ENCODE measurements at places on chromosomes 12 and 14.

DNA sequence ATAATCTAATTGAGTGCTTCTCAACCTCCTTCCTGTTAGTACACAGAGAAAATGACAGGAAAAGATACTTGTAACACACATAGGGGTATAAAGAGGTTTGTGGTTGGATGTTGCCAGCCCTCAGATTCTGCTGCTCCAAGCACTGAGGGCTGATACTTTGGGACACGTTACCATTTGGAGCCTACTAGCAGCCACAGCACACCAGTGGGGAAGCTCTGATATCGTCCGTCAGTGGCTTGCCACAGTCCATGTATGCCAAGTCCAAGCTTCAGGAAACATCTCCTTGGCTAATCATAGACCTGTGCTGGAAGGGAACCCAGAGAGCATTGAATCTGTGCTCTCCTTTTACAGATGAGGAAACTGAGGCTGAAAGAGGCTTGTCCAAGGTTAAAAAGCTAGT, 22.3 kb downstream of the B4GALNT3 start:
- DNase-seq = no peak
- peaks cover 13% of the 10 kb centered on the region for H3K4me1 ChIP-seq
- H3K4me3 ChIP-seq = no peak overlapping the region
- no peaks in the 10 kb centered on the region for H3K27me3 ChIP-seq
- no peaks in the 10 kb centered on the region for H3K36me3 ChIP-seq

GRCh38 chr12:67425394-67425793, 156.2 kb downstream of the CAND1 start:
- no peaks in the 10 kb centered on the region for H3K36me3 ChIP-seq
- no peaks in the 10 kb centered on the region for H3K4me1 ChIP-seq

GRCh38 chr12:132363661-132364347, 34.4 kb upstream of the GALNT9 start:
- no peaks in the 10 kb centered on the region for H3K27me3 ChIP-seq
- H3K36me3 ChIP-seq = no peaks in the 10 kb centered on the region
- H3K4me3 ChIP-seq = no peak overlapping the region
- H3K27ac ChIP-seq = no peak overlapping the region

DNA sequence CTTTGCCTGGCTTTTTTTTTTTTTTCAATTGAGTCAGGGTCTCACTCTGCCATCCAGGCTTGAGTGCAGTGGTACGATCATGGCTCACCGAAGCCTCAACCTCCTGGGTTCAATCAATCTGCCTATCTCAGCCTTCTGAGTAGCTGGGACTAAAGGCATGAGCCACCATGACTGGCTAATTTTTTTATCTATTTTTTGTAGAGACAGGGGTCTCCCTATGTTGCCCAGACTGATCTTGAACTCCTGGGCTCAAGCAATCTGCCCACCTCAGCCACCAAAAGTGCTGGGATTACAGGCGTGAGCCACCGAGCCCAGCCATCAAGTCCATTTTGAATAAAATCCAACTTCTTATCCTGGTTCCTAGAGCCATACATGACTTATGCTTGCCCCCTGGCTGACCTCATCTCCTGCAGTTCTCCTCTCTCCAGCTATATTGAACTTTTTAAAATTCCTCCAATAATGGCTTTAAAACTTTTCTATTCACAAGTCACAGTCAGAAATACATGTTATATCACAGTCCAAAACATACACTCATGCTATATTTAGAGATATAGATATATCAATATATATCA, 10.4 kb upstream of the RND1 start:
- H3K27me3 ChIP-seq = peaks cover 4% of the 10 kb centered on the region
- H3K4me1 ChIP-seq = no peaks in the 10 kb centered on the region
- no peak overlapping the region for H3K27ac ChIP-seq
- no peaks in the 10 kb centered on the region for H3K36me3 ChIP-seq
- no peak for DNase-seq
- H3K4me3 ChIP-seq = no peak overlapping the region

GRCh38 chr14:70920608-70921007, 13.3 kb downstream of the PCNX1 start:
- no peaks in the 10 kb centered on the region for H3K27me3 ChIP-seq
- no peaks in the 10 kb centered on the region for H3K36me3 ChIP-seq
- no peak for DNase-seq
- H3K4me3 ChIP-seq = no peak overlapping the region
- H3K27ac ChIP-seq = no peak overlapping the region
- peaks cover 46% of the 10 kb centered on the region for H3K4me1 ChIP-seq
